ENCODE measurements at places on chromosomes 1 and 21. TPM values are rescaled to one million over a fixed set of nuclear protein-coding genes. Genes with fewer than 3 reads are reported as not detected.

- no peaks in the 10 kb centered on the region for H3K27me3 ChIP-seq
- H3K4me3 ChIP-seq, result no peak overlapping the region
- DNase-seq, result no peak
- no peaks in the 10 kb centered on the region for H3K4me1 ChIP-seq
These were observed 161.4 kb upstream of the LMO4 start for GRCh38 chr1:87167157-87167789.

GRCh38 chr1:43842175-43842498 lies 91.5 kb upstream of the ARTN start:
- no peak overlapping the region for H3K4me3 ChIP-seq
- H3K27ac ChIP-seq, result no peak overlapping the region
- H3K36me3 ChIP-seq, result no peaks in the 10 kb centered on the region
- H3K4me1 ChIP-seq, result peaks cover 4% of the 10 kb centered on the region

Gene USH2A
- 0.11 TPM for total RNA-seq

Gene ERICH3
- 1.7 TPM for total RNA-seq

Gene ATP8B2
- 45.1 TPM for total RNA-seq
